ENCODE measurements at places on chromosomes 2 and 18. TPM values are rescaled to one million over a fixed set of nuclear protein-coding genes. Genes with fewer than 3 reads are reported as not detected.

- DNase-seq = no peak
These were observed 74.7 kb downstream of the LRP2 start for GRCh38 chr2:169287666-169288065.

- DNase-seq = no peak
These were observed 277.7 kb downstream of the RNF144A start for GRCh38 chr2:7194950-7195349.

DNA sequence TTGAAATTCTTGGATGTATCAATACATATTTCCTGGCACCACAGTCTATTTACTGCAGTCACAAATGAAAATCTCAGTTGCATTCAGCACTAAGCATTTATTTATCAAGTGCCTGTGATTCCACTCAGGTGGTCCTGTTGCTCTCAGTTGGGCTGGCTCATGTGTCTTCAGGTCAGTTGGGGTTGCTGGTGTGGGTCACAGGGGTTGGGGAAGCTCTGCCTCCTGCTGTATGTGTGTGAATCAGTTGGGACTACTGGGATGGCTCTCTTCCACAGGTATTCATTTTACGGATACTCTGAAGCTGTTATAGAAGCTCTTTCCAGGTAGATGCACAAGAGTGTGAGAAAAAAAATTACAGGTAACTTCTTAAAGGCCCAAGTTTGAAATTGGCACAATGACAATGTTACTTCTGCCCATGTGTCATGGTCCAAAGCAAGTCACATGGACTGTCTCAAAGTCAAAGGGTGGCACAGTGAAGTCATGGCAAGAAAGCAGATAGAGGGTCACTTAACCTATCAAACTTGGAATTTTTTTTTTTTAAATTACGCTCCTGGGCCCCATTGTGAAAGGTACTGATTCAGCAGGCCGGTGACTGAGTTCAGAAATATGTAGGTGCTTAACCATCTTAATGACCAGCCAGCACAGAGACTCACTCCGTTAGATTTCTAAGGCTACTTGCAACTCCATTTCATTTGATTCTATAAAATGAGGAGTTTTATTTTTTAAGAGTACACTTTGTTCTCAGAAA is 249.2 kb upstream of the GCFC2 start:
- no peak for DNase-seq

GLI2 gene
- 14.9 TPM for total RNA-seq

- peak; percentile 49 for DNase-seq
These were observed 29.7 kb upstream of the APCDD1 start for GRCh38 chr18:10424585-10425307.

COL5A2 gene
- 45.3 TPM for total RNA-seq

GRCh38 chr2:29532436-29532835 is 388.9 kb downstream of the ALK start:
- DNase-seq = no peak

- no peak for DNase-seq
These were observed 154.5 kb downstream of the ZFP36L2 start for GRCh38 chr2:43071599-43072550.

SH3YL1 gene
- 32.0 TPM for total RNA-seq

GRCh38 chr2:174781298-174781697 is 17.0 kb upstream of the CHRNA1 start:
- DNase-seq = no peak

DNA sequence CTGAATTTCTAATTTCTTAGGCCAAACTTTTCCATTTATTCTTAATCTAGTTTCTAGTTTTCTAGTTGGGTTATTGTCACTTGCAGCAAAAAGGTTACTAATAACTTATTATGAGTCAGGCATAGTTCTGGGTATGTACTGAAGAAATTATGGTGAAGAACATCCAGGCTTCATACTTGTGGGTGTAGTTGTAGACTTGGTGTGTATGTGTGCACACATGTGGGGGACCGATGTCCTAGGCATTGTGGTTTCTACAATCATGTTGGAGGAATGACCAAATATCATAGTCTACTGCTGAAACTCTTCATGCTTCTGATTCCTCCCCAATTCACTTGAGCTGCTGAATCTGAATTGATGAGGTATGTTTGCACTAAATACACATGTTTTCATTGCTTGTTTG is 141.2 kb downstream of the PMAIP1 start:
- DNase-seq = no peak
